ENCODE measurements at places on chromosomes 7 and 10.

DNA sequence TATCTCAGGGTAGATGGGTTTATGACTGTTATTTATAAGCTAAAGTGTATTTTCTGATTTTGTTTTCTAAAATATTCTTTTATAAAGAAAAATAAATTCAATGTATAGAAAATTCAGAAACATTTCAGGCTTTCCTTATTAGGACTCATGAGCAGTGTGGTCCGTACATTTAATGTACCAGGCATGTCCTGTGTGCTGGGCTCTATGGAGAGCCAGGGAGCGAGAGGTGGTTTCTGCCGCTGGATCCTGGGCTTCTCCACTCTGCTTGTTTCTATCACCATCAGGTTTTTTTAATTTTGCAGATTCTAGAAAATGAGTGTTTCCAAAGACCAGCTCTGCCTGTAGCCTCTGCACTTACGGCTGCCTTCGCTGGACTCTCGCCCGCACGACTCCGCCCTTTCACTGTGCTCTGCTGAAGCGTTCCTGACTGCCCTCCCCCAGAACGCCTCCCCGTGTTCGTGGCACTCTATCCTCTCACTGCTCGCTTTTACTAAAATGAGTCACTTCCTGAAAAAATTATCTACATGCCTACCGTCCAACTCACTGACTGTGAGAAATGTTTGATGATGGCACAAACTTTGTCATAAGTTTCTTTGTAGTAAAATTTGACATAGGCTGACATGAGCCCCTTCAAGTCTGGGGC is 188.5 kb downstream of the ZMYND11 start:
- peak; percentile 97 for DNase-seq

DNA sequence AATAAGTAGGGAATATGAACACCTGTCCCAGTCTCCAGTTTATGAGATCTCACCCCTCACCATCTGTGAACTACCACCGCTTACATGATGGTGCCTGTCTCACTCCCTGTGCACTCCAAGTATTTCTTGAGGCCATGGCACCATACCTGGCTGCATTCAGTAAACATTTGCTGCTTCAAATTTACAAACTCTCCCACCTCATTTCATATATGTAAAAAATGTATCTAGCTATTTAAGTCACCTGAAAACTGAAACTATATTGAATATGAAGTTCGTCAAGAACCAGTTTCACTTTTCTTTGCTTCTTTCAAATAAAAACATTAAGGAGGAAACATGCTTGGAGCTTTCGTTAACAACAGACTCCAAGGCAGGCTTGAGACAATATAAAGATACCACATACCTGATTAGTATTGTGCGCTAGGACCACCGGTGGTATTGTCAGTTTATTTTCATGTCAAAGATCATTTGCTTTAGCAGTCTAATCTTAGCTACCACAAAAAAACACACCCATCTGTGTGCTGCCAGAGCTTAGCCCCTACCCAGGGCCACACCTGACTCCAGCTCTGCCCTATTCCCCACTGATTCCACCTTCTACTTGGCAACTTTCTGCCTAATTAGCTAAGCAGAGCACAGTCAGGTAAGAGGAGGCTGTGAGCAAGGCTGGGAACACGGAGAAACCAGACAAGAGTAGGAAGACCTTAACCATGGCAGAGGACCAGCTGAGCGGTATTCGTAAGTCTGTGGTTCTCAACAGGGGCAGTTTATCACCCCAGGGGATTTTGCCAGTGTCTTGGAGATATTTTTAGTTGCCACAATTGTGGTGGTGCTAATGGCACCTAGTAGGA is 92.0 kb downstream of the ZFAND4 start:
- DNase-seq: no peak

DNA sequence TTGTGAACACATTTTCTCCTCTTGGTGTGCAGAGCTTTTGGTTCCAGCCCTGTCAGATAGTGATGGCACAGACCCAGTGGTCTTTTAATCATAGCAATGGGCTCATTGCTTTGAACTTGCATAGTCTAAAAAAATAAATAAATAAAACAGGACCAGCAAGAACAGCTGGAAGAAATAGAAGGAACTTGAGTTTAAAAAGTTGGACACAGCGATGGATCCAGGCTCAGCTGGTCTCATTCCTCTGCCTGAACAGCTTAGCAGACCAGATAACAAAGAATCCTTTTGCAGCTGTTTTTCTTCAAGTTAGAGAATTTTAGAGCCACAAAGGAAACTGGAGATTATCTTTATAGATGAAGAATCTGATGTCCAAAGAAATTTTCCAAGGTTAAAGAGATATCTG is 1005.6 kb downstream of the LRMDA start:
- DNase-seq: peak; percentile 86

- no peak for DNase-seq
Observed at GRCh38 chr10:25818751-25819150, 115.3 kb upstream of the MYO3A start.

DNA sequence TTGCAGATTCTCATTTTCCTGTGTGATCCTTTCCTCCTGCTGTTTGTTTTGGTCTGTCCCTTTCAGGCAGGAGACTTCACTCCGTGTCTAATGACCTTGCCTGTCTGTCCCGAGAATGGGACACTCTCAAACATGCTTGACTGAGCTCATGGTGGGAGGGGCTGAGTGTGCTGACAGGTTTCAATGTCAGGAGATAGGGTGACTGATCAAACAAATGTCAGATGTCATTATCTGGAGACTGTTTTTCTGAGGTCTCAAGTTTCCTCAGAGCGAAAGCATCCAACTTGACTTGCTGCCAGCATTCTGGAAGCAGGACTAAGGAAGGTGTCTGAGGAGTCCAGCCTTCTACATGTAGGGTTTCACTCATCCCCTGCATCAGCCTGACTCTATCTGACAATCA is 228.8 kb upstream of the KIAA1217 start:
- DNase-seq: no peak

DNA sequence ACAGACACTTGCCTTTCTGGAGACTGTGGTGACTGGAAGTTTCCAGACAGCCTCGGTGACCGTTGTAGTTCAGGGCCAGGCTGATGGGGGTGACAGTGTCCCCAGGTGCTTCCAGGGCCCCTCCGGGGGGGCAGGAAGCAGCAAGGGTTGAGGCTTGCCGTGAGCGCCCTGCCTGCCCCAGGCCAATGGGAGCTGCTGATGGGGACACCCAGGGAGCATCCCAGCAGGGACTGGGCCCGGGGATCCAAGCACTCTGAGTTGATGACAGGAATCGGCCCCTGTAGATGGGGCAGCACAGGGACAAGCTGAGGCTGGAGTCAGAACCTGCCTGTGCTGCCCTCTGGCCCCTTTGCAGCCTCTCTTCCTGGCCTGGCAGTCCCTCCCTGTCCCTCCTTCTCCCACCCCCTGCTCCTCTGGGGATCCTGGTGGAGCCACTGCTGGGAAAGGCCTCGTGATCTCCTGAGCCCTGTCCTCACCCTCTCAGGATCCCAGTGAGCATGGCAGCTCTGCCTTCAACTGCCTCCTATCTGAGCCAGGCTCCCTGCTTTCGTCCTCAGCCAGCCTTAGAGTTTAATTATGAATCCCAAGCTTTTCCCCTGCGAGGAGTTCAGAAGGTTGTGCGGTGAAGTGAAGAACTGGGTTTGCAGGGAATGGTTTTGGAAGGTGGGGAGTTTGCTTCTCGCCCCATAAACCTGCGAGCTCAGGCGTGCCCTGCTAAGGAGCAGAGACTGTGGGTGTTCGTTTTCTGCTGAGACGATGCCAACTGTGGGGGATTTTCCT is 84.7 kb downstream of the ADCY1 start:
- no peak for DNase-seq

GRCh38 chr7:69939317-69939716 is 341.0 kb downstream of the AUTS2 start:
- no peak for DNase-seq

- DNase-seq: no peak
Observed at GRCh38 chr10:124653811-124654651, 90.1 kb downstream of the FAM53B start.

DNA sequence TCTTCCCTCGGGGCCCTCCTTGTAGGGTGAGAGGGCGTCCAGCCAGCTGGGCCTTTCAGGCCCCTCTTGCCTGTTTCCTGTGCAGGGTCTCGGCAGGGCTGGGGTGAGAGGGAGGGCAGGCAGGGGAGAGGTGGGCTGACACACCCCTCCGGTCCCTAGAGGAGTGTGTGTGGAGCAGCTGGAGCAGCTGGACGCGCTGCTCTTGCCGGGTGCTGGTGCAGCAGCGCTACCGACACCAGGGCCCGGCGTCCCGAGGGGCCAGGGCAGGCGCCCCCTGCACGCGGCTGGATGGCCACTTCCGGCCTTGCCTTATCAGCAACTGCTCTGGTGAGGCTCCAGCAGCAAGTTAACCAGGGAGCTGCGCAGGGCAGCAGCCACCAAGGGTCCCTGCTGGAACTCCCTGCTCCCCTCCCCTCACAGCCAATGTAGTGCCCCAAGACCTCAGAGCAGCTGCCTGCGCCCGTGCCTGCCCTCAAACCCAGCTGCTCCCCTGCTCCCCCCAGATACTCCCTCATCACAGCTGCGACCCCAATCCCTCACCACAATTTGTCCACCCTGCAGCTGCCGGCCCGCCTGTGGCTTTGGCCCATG is 15.7 kb upstream of the ZNF862 start:
- no peak for DNase-seq

- peak; percentile 80 for DNase-seq
Observed at GRCh38 chr10:58952747-58953466, 223.5 kb upstream of the PHYHIPL start.

DNA sequence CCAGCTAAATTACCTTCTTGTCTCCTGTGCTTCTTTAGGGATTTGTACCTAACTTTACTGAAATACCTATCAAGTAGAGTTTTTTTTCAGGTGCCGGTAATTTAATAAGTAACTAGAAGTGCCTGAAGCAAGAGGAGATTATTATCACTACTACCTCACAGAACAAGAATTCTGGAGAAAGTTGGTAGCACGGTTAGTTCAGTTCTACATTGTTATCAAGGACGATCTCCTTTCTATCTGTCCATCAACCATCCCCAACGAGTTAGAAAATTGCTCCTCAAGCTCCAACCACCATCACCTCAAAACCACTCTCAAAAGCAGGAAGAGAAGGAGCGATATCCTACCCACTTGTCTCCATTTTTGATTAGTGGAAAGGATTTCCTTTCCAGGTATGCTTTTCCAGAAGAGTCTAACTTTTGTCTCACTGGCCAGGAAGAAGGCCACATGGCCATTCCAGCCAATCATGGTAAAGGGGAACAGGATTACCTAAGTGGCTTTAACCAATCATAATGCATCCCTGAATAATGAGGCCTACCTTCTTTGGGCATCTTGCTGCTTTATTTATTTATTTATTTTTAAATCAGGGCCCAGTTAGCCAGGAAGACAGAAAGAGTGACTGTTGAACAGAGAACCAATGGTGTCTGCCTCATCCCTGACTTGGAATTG is 265.2 kb downstream of the SNX13 start:
- DNase-seq: no peak

DNA sequence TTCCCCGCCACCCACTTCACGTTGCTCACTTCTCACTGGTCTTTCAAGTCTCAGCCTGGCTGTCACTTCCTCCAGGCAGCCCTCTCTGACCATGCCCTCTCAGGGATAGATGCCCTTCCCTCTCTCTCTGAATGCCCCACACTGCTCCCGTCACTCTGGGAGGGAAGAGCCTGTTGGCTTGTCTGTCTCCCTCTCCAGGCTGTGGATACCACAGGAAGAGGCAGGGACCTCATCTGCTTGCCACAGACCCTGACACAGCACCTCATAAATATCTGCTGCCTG is 93.1 kb downstream of the OAT start:
- DNase-seq: no peak

DNA sequence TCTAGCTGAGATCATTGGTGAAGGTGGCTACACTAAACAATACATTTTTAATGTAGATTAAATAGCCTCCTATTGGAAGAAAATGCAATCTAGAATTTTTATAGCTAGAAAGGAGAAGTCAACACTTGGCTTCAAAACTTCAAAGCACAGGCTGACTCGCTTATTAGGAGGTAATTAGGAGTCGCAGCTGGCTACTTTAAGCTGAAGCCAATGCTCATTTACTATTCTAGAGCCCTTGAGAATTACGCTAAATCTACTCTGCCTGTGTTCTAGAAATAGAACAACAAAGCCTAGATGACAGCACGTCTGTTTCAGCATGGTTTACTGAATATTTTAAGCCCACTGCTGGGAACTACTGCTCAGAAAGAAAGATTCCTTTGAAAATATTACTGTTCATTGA is 101.6 kb upstream of the EEPD1 start:
- DNase-seq: no peak

GRCh38 chr10:102627291-102627735 is 17.0 kb upstream of the TRIM8 start:
- DNase-seq: no peak

- DNase-seq: no peak
Observed at GRCh38 chr10:86850481-86850880, 94.1 kb downstream of the BMPR1A start.

DNA sequence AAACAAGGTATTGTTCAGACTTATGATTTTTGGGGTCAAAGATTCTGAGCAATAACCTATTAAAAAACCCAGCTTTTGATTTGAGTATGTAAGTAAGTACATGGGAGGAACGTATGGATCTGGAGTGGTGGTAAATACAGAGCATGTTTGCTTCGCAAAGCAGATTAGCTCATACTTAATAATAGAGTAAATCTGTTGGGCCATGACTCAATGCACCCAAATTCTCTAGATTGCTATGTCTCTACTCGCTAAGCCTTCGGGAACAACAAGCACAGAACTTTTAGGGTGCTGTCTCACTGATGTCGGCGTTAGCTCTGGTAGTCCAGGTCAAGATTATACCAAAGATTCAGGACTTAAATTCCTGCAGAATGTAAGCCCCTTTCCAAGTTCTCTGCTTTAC is 807 bp upstream of the MINPP1 start:
- DNase-seq: no peak

GRCh38 chr7:29350351-29350750 is 155.8 kb downstream of the CHN2 start:
- DNase-seq: no peak

GRCh38 chr10:130337696-130338635 is 201.8 kb downstream of the GLRX3 start:
- no peak for DNase-seq

DNA sequence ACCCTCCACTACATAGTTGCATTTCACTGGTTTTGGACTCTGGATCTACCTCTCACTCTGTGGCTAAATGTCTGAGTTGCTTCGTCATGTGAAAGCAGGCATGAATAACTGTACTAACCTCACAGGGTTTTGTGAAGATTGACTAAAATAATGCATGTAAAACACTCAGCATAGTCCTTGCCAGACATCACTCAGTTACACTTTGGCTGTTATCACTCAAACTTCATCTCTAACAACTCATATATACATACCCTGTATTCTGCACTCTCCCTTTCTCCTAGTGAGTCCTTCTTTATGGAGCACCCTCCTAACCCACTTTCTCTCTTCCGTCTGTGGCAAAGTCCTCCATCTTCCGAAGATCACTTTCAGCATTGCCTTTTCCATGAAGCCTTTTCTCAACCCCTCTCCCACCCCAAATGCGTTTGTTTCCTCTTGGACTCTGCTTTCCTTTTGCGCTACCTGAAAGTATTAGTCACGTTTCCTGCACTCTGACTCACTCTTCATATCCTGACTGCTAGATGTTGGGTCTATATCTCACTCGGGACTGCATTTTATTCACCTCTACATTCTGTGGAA is 72.6 kb downstream of the OSBPL3 start:
- peak; percentile 50 for DNase-seq

GRCh38 chr7:5598261-5598761 is 174.7 kb upstream of the TNRC18 start:
- DNase-seq: peak; percentile 33

All from fibroblast of the aortic adventitia (primary cell).